ENCODE measurements at places on chromosomes 12 and 14. TPM values are rescaled to one million over a fixed set of nuclear protein-coding genes. Genes with fewer than 3 reads are reported as not detected.
A peak's percentile ranks its signal among the peaks of the same experiment; 100 is the strongest.

DNA sequence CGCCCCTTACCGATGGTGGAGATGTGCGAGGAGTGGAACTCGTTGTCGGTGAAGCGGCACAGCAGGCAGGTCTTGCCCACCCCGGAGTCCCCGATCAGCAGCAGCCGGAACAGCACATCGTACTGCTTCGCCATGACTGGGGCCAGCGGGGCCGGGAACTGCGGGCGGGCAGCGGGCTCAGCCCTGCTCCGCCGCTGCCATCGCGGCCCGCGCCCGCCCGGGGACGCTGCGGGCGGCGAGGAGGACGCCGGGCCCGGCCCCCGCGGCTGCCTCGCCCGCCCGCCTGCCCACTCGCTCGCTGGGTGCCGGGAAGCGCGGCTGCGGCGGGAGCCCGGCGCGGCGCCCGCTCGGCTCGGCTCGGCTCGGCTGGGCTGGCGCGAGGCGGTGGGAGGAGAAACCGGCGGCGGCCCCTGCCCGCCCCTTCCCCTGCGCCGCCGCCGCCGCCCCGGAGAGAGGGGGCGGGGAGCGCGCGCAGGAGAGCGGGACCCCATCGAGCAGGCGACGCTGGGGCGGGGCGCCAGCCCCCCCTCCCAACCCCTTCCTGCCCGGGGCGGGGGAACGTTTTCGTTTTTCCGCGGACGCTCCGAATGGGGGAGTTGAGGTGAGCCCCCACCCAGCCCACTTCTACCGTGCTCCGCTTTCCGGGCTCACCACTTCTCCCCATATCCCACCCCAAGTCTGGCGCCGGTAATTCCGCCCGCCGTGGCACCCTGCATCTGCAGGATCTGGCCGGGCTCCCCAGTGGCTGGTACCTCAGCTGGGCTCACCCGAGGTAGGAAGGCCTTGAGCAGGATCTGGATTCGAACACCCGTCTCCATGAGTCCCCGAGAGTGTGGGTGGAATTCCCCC lies at the start of gene RAB15:
Gene RAB15, minus strand, starts transcription at position 394 of the 849 bp plus-strand sequence. Its CDS starts 260 bp downstream, at position 134.
- DNase-seq = no peak

GRCh38 chr14:58878439-58879139 lies 240.8 kb downstream of the DACT1 start:
- DNase-seq = no peak

DNA sequence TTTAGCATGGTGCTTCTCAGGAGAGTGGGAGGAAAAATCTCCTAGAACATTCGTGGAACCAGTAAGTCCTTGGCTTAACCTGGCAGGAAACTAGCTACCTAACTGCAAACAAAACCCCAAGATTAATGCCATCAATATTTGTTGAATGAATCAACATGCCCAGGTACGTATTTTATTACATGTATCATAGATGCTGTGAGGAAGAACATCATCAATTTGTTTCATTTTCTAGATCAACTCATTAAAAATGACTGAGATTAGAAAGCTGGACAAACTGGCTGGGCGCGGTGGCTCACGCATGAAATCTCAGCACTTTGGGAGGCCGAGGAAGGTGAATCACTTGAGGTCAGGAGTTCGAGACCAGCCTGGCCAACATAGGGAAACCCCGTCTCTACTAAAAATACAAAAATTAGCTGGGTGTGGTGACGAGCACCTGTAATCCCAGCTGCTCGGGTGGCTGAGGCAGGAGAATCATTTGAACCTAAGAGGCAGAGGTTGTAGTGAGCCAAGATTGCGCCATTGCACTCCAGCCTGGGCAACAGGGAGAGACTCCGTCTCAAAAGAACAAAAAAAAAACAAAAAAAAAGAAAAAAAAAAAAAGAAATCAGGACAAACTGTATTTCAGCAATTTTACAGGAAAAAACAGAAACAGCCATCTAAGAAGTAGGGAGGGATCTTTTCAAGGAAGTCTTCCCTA lies 88.7 kb downstream of the NTN4 start:
- no peak for DNase-seq

- no peak for DNase-seq
Measured at GRCh38 chr12:39000370-39000769, 95.0 kb upstream of the CPNE8 start.

GRCh38 chr14:94728950-94729349 lies 41.0 kb downstream of the GSC start:
- DNase-seq = no peak

DNA sequence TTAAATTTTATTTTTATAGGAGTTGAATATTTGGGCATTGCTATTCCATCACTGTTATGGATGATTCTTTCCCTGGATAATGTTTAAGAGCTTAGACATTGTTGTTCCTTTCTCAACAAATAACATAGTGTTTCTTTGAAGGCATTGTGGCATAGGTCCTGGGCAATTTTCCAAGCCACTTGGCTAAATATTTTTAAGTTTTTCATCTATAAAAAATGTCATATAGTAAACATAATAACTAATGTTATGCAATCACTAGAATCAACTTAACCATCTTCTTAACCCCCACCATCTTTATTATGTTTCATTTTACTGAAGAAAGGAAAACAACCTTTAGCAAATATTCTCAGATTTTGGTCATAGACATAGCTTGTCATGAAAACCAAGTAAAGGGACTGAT lies 600.6 kb upstream of the LMO3 start:
- no peak for DNase-seq

DNA sequence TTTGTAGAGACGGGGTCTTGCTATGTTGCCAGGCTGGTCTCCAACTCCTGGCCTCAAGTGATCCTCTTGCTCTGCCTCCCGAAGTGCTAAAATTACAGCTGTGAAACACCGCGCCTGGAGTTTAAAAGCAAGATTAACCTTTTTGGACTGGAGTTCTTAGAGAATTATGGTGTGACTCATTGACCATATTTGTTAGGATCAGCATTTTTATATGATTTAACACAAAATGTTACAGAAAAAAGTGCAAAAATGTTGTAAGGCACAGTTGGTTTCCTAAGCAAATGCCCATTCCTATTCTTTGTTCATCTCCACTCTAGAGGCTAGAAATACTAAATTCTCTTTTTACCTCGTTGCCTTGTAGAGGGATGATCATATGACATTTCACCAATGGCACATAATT lies 27.6 kb downstream of the SLC35E3 start:
- DNase-seq = no peak

GRCh38 chr12:77999074-77999715 lies 168.5 kb downstream of the NAV3 start:
- no peak for DNase-seq

GRCh38 chr12:99549196-99549595 lies 98.4 kb upstream of the GARIN6 start:
- no peak for DNase-seq

GRCh38 chr12:85781766-85782165 lies 54.4 kb downstream of the RASSF9 start:
- DNase-seq = no peak

- DNase-seq = no peak
Measured at GRCh38 chr12:55816881-55817344, 611 bp downstream of the SARNP start.

GRCh38 chr12:113812411-113813228 lies 153.5 kb downstream of the RBM19 start:
- DNase-seq = no peak

GRCh38 chr14:102213470-102213869 lies 73.8 kb downstream of the WDR20 start:
- no peak for DNase-seq

DNA sequence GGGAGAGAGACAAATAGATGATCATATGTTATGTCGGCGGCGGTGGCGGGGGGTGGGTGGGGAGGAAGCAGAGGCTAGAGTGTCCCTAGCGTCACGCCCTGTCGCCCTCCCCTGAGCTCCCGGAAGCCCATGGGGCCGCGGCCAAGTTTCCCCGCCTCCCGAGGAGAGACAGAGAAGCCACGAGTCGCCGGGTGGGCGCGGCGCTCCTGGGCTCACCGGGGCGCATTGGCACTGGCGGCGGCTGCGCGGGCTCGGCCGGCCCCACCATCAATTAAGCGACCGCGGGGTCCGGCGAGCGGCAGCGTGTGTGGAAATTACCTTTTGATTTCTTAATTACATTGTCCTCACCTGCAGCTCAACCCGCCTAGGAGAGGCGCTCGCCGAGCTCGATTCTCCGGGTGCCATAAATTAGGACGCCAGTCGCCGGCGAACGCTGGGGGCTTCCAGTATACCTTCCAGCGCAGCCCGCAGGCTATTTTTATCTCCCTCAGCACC lies 119.9 kb upstream of the LHX5 start:
- DNase-seq = no peak

- no peak for DNase-seq
Measured at GRCh38 chr14:23183479-23183878, at the start of gene SLC7A8. Gene SLC7A8 (minus strand): TSS chr14:23183660. CDS start chr14:23182914, 746 bp downstream.

DNA sequence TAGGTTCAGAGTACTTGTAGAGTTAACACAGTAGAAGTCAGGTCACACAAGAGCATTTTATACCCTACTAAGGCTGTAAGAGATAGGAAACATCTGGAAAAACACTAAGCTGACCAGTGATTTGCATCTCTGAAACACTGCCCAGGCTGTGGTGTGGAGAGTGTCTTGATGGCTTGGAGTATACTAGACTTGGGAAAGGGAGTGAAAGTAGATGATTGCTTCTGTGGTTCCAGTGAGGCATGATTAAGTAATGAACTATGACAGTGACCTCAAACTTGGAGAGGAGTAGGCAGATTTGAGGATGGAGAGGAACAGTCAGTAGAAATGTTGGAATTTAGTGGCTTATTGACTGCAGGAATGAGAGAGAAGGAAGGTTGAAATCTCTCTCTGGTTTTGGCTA lies 201.2 kb downstream of the FLRT2 start:
- peak; percentile 73 for DNase-seq

GRCh38 chr12:64160021-64160710 lies 61.9 kb downstream of the KICS2 start:
- DNase-seq = peak; percentile 85

Gene PRIMA1
- 0.08 TPM for total RNA-seq

Gene PLEK2
- total RNA-seq = 2.8 TPM

Gene IL23A
- total RNA-seq = not detected

Gene VWF
- total RNA-seq = 1.4 TPM

Gene NKX2-1
- not detected for total RNA-seq

Gene LUM
- 582 TPM for total RNA-seq
